ENCODE measurements at places on chromosomes 1 and 21. TPM values are rescaled to one million over a fixed set of nuclear protein-coding genes. Genes with fewer than 3 reads are reported as not detected.

Gene FAM78B
- total RNA-seq = not detected

Gene ASH1L
- total RNA-seq = 18.2 TPM

Gene PLPPR4
- 1.8 TPM for total RNA-seq

Gene AGBL4
- total RNA-seq = not detected

All from GM23248 (cell line).